Activated T-cell treated with anti-CD3 and anti-CD28 coated beads for 4 hours (primary cell): ENCODE measurements at places on chromosomes 5 and 9.

DNA sequence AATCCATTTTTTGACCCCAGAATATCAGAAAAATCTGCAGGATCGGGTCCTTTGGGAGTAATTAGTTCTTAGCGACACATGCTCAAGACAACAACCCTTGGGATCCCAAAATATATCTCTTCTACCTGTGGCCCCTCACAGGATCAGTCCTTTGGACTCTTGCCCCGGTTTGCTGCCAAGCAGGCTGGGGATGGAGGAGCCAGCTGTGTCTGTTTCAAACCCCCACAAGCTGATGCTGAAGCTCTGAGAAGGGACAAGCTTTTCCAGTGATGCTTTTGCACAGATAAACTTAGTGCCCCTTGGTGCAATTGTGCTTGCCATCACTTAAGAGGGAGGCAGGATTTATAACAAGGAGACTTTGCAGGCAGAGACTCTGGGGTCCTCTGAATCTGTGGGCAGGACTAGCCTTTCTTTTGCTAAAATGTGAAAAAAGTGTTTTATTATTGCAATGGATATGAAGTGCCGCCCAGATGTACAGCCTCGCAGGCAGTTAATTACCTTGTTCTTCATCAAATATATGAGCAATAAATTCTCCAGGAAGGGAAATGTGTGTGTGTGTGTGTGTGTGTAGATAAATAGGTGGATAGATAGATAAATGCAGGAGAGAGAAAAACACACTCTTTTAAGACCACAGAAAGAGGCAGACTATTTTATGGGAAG lies 9.6 kb upstream of the LHX2 start:
- DNase-seq: no peak

- DNase-seq: no peak
These were observed 34.2 kb upstream of the GOLGA1 start for GRCh38 chr9:124975131-124975530.

DNA sequence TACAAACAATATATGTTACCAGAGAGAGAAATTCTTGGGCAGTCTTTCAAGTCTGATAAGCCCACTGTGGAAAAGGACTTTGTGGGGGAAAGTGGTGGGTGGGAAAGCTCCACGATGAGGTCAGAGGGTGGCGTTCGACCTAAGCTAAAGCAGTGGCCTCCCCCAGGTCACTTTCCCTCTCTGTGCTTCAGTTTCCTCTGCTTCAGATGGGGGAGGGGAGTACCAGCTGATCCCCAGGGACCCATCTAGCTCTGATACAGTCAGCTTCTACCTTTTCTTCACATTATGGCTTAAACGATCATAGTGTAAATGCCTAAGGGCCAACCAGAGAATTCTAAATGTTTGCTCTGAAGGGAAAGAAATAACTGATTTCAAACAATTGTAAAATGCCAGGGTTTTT lies 36.6 kb upstream of the ARSB start:
- no peak for DNase-seq

DNA sequence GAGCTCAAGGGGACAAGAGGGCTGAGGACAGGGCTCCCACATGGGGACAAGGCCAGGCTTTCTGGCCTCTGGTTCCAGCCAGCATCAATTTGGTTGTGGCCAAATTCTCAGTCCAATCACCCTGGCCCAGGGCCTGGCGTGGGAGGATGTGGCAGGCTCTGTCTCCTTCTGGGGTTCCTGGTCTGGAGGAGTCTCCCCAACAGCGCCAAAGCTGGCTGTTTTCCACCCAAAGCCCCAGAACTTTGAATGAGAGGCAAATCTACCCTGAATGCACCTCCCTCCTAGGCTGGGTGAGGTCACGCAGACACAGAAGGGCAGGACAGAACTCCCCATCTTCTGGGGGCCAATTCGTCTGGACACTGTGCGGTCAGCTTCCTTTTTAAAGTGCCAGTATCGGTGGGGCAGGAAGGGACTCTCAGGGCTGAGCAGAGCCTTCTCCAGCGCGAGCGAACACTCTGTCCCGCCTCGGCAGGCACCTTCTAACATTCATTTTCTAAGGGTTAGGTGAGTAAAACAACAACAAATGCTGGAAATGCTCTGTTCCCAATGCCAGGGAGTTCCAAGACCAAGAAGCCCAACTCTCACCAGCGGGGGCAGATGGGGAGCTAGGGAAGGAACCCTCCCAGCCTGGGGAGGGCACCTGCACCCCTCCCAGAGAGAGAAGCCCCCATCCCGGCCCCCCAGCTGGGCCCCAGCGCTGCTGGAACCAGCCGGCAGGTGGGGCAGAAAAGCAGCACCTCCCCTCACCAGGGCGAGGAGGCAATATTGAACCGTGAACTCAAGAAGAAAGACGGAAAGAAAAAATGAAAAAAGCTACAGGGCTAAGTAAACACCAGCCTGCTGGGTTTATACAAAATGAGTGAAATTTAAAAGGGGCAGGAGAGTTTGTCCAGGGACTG lies 3.7 kb upstream of the DPM2 start:
- DNase-seq: no peak

- no peak for DNase-seq
These were observed 90.9 kb upstream of the LMX1B start for GRCh38 chr9:126522612-126523356.

- DNase-seq: no peak
These were observed 54.9 kb downstream of the RAD23B start for GRCh38 chr9:107337676-107338590.
